ENCODE measurements at places on chromosomes 2 and 18.

DNA sequence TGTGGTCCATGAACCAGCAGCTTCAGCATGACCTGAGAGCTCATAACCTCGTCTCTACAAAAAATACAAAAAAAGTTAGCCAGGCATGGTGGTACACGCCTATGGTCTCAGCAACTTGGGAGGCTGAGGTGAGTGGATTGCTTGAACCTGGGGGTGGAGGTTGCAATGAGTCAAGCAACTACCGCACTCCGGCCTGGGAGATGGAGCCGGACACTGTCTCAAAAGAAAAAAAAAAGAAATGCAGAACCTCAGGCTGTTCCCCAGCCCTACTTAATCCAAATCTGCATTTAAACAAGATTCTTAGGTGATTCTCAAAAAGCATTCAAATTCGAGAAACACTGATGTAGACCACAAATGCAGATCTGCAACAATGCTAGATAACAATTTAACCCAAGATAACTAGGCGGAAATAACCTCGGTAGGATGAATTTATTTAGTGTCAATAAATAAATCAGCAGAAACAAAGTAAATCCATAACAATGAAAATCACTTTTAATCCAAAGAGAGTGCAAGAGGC lies 203.5 kb downstream of the SP3 start:
- no peak for DNase-seq

GRCh38 chr18:54671291-54671881 lies 80.3 kb downstream of the DYNAP start:
- DNase-seq = no peak

- DNase-seq = no peak
Observed at GRCh38 chr2:191170301-191170636, 19.5 kb upstream of the STAT4 start.

GRCh38 chr2:162782138-162782537 lies 56.4 kb downstream of the KCNH7 start:
- no peak for DNase-seq

DNA sequence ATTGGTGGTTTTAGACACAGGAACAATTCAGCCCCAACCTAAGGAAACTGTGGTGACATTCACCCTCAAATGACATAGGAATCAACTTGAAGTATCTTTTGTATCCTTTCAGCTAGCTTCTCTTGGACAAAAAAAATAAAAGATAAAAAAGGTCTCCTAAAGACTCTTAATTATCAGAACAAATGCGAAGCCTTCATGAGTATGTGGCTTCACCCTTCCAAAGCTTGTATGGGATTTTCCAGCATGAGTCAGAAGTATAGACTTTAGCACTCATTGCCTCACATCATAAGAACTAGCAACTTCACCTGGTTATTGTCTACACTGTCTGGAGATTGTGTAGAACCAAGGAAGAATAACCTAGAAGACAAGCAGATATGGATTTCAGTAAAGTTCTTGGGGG lies 135.4 kb downstream of the LAMA3 start:
- no peak for DNase-seq

- DNase-seq = no peak
Observed at GRCh38 chr2:172038604-172039003, 38.9 kb downstream of the METAP1D start.

GRCh38 chr2:56009758-56010458 lies 86.3 kb upstream of the EFEMP1 start:
- no peak for DNase-seq

GRCh38 chr2:86488561-86489250 lies 47.5 kb downstream of the KDM3A start:
- DNase-seq = no peak

DNA sequence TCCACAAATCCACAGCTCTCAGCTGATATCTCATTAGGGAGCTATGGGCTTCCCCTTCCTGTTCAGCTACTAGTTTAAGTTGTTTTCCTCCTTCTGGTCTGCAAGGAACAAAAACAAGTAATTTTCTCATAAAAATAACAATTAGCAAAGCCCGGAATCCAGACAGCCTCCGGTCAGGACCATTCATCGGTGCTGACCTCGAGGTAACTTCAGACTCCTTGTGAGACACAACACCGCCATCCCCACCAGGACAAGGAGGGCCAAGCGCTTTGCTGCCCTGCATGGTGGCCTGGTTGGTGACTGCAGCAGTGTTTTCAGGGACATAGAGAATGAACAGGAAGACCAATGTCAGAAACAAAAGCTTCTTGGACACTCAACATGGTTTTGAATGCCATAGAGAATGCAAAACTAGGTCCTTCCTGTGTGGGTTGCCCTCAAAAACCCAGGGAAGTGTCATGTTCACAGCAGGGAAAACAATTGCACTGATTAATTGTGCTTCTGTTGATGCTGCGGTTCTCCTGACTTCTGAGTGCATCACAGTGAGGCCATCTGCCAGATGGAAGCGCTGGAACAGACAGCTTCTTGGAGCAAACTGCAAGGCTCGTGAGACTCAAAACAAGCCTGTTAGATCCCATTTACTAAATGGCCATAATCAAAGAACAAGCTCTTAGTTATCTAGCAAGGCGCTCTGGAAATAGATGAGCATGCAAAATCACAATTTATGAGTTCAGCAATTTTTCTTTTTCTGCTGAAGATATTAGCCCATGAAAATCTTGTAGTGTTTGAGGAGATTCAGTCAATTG lies 77.1 kb downstream of the HS1BP3 start:
- DNase-seq = no peak

DNA sequence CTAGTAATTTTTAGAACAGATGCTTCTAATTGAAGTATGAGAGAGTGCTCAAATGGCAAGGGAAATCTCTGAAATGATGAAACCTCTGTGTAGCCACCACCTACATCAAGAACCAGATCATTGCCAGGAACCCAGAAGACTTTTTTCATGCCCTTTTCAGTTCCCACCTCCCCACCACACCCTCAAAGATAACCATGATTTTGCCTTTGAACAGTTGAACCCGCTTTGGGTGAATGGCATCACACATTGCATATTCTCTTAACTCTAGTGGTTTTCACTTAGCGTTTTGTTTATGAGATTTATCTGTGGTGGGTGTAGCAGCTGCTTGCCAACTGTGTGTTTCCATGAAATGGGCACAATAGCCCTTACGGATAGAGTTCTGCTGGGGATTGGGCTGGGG lies 142.9 kb upstream of the HDAC4 start:
- no peak for DNase-seq

GRCh38 chr2:1821530-1821929 lies 77.2 kb upstream of the PXDN start:
- DNase-seq = no peak

GRCh38 chr2:240258685-240259084 lies 118.2 kb upstream of the OTOS start:
- no peak for DNase-seq

- no peak for DNase-seq
Observed at GRCh38 chr2:206867006-206867405, 72.3 kb upstream of the CPO start.
